NCI-H524 treated with DMSO at 0.1 percent for 48 hours (cell line): ENCODE measurements at places on chromosomes 12 and 14.

DNA sequence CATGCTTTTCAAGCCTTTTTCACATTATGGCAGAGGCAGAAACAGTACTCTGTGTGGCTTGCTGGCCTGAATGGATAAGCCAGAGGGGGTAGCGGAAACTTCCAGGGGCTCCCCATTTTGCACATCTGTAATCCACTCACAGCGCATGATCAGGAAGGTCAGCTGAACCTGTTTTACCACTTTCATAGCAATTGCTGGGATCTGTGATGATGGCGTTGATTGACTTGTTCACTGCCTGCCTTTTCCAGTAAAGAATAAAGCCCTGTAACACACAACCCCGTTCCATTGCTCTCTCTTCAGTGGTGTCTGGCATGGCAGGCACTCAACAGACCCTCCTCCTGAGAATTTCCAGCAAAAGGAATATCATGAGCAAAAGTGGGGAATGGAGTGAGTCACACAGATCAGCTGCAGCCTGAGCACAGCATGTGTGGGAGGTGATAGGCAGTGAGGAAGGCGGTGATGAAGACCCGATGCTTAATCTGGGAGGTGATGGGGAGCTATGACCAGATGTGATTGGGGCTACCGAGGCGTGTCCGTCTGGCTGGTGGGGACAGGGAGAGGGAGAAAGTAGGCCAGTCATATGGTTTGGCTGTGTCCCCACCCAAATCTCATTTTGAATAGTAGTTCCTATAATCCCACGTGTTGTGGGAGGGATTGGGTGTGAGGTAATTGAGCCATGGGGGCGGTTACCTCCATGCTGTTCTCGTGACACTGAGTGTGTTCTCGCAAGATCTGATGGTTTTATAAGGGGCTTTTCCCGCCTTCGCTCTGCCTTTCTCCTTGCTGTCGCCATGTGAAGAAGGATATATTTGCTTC lies 44.7 kb upstream of the CHST11 start:
- no peak for DNase-seq

GRCh38 chr14:101130861-101131260 lies 227.3 kb upstream of the RTL1 start:
- DNase-seq, result no peak

DNA sequence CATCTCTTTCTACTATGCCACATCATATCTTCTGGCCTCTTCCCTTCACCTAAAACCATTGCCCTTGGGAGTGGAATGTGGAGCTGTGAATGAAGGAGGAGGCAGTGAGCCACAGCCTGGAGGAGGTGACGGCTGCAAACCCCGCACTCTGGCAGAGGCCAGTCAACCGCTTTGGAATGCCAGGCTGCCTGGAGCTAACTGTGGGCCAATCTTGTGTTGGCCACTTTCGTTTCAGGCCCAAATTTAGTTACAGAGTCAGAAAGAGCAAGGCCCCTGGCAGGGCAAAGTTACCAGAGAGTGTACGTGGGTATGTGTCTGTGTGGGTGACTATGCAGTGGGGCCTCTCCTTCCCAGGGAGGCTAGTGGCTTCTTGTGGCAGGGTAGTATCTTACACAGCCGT lies 40.1 kb downstream of the CACNA1C start:
- DNase-seq, result no peak

DNA sequence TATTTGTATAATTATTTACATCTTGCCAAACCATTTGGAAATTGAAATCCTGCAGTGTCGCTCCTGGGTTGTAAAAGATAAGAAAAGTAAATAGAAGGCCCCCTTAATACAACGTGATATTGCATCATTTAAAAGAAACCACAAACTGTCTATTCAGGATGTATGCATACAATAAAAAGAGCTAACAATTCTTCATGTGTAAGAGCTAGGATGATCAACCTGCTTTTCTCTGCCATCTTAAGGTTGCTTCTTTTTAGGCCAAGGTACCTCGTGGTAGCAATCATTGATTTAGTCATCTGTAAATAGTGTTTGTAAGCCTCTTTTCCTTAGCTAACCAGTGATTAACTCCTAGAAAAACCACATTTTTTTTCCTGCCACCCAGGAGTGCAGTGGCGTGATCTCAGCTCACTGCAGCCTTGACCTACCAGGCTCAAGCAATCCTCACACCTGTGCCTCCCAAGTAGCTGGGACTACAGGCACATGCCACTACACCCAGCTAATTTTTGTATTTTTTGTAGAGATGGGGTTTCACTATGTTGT lies 3.3 kb upstream of the USP44 start:
- no peak for DNase-seq

DNA sequence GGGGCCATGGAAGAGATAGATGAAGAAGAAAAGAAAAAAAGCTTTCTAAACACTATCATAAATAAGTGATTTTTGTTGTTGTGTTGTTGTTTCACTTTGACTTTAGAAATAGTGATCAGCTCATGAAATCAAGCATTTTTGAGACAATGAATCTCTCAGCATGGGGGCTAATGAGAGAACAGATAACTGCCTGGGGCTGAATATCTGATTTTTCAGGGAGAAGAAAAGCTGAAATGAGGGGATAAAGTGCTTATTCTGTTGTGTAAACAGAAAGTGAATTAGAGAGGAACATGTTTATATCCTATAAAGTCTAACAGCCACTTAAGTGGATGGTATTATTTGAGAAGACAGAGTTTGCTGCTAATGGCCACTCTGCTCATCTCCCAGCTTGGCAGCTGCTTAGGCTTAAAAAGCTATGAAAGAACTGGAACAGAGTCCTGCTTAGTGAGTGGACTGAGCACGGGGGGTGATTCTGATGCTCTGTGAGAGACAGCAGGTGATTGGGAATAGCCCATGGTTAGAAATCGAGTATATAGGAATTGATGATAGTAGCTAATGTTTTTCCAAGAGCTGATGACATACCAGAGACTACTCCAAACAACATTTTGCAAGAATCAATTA lies 646.1 kb upstream of the TMEM132C start:
- no peak for DNase-seq

- no peak for DNase-seq
Observed at GRCh38 chr12:99771659-99772058, 124.1 kb downstream of the GARIN6 start.

- DNase-seq, result no peak
Observed at GRCh38 chr14:33017016-33017415, 78.3 kb downstream of the NPAS3 start.

- peak; percentile 62 for DNase-seq
Observed at GRCh38 chr12:54993181-54993835, 8.7 kb upstream of the TESPA1 start.

GRCh38 chr14:103318750-103319419 lies 15.2 kb upstream of the EIF5 start:
- DNase-seq, result no peak
